ENCODE measurements at places on chromosomes 6 and 20.

DNA sequence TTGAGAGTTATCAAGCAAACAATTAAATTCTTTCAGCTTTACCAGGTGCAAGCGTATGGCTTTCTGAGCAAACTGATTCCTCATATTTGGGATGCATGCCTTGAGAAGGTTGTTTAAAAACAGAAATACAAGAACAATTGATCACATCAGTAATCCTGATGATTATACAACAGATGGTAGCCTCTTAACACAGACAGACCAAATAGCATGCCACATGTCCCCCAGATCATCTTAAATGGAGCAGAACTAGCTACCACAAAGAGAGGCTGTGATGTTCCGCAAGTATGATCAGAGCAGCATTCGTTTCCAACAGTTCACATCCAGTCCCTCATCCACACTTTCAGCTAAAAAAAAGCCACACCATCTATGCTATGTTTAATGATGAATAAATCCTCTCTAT, 246.2 kb upstream of the NRSN1 start:
- no peak for DNase-seq

DNA sequence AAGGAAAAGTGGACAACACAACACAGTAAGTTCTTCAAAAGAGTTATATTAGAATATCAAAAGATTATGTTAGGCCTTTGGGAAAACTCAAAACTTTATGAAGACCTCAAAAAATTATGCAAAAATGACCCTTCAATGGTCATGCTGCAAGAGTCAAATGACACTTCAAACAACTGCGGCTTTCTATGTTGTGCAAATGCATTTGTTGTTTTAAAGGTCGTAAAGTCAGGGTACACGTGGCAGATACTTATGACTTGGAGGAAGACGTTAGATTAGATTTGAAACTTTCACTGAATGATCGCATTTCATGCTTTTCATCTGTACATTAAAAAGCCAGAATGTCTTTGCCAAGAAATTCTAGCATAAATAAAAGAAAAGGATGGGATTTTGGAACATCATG, 31.4 kb downstream of the BCAS1 start:
- no peak for DNase-seq

GRCh38 chr6:113287396-113287795, 569.7 kb upstream of the MARCKS start:
- no peak for DNase-seq

DNA sequence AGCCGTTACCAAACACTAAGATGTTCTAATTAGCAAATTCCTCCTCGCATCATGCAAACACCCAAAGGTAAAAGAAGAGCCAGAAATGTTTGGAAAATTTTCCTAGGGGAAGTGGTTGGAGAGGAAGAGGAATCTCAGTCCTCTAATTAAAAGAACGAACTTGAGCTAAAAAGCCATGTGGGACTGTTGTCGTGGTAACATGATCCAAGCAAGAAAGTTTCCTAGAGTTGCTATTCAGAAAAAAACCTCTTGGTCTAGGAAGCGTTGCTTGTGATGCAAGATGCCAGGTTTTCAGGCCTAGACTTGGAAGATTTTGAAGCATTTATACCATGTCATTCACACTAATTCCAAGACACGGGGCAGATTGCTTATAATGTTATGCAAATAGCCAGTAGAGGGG, 106.8 kb upstream of the DOK5 start:
- DNase-seq, result no peak

DNA sequence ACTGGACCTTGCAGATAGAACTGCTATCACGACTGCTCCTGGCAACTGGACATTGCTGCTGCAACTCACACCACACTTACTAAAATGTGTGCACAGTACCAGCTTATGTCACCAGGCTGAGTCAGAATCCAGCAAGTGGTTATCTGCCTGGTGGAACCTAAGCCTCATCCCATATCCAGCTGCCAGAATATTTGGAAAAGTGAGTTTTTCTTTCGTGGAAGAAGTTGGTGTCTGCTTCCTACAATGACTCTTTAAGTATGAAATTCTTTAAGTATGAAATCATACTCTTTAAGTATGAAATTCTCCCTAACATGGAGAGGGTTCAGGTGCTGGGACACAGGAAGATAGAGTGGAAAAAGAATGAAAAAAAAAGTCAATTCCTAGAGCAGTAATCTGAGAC, 16.4 kb upstream of the POLR1H start:
- no peak for DNase-seq

DNA sequence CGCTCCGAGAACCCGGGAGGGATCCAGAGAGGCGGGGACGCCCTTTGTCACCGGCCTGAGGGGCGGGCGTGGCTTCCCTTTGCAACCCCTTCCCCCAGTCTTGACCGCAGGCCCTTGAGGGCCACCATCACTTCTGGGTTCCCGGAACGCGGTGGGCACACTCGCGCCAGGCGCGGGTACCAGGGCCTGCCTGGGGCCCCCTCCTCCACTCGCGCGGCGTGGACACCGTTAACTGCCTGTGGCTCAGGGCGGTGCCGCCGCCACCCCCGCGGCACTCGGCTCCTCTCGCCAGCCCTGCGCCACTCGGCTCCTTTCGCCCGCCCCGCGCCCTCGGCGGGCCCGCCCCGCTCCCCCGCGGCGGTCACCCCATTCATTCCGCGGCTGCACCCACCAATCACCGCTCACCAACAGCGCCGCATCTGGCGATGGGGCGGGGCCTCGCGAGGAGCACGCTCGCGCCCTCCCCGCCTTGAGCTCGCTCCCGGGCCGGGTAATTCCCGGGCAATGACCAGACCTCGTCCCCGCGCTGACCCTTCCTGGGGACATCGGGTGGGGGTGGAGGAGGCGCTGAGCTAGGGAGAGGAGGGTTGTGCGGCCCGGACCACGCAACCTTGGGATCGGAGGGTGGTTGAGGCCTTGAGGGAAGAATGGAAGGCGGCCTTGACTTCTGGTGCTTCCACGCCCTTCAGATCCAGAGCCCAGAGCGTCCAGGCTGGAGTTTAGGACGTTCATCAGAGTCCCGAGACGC, 10.5 kb upstream of the ELOVL5 start:
- DNase-seq, result peak; percentile 88

- DNase-seq, result no peak
These were observed 912 bp downstream of the SNRNP48 start for GRCh38 chr6:7590918-7591302.

DNA sequence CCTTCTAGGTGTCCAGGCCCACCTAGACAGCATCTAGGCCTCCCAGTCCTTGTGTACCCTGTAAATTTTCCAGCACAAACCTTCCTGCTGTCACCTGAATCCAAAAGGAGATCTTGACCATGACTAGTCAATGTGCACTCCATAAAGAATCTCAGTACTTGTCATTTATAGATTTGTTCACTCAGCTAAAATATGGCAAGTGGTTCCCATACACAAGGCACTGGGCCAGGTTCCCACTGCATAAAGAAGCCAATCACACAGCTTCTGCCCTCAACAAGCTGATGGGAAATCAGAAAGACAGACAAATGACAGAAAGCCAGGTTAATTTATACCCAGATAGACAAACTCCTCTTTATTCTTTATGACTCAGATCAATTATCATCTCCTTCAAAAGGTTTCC, 526.8 kb downstream of the CD83 start:
- no peak for DNase-seq

- no peak for DNase-seq
These were observed 94.0 kb upstream of the SPTLC3 start for GRCh38 chr20:12914804-12915203.

DNA sequence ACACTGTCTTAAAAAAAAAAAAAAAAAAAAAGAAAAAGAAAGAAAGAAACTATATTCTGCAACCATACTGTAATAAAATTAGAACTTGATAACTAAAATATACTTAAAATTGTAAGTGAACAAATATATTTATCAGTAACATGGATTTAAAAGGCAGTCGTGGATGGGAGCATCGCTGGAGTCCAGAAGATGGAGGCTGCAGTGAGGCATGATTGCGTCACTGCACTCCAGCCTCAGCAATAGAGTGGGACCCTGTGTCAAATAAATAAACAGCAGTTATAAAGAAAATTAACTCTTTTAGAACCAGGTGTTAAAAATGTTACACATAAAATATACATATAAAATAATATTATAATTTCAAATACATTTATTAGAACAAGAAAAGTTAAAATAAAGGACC, 8.7 kb downstream of the PSMB9 start:
- DNase-seq, result no peak

- no peak for DNase-seq
These were observed 198.7 kb downstream of the GMPR start for GRCh38 chr6:16437095-16437494.

GRCh38 chr20:52078289-52078688, 113.3 kb downstream of the ZFP64 start:
- DNase-seq, result no peak

DNA sequence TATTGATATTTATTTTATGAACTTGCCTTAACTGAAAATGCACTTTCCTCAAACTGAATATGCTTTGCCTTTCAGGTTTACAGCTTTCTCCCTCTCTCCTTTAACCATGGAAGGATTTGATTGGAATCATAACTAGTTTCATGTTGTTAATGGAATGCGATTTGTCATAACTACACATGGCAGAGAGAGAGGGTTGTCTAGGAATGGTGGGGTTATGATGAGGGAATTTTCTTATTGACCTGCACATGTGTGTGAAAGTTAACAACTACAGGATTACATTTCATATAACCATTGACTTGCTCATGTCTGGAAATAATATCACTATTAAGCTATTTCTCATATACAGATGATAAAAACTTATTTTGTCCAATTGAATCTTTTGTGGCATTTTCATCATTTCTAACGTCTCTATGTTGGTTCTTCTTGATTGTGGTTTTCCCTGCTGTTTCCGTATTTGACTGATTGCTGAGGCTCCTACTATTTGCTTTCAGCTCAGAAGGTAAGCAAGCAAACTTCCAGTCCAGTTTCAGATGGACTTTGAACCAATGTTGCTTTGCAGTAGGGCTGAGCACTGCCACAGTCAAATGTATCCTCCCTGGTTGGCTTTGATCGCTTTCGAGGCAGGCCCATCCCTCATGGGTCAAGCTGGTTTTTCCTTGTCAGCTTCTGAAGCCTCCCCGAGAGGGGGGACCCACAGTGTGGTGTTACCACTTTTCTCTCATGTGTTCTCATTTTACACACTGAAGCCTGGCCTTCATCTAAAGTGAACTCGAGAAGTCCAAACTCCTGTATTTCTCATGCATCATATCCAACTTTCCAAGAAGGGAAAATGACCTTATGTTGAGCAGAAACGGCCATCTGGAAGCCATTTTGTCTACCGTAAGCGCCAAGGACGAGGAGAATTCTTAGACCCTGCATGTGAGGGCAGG, 7.6 kb upstream of the CCN2 start:
- DNase-seq, result no peak

DNA sequence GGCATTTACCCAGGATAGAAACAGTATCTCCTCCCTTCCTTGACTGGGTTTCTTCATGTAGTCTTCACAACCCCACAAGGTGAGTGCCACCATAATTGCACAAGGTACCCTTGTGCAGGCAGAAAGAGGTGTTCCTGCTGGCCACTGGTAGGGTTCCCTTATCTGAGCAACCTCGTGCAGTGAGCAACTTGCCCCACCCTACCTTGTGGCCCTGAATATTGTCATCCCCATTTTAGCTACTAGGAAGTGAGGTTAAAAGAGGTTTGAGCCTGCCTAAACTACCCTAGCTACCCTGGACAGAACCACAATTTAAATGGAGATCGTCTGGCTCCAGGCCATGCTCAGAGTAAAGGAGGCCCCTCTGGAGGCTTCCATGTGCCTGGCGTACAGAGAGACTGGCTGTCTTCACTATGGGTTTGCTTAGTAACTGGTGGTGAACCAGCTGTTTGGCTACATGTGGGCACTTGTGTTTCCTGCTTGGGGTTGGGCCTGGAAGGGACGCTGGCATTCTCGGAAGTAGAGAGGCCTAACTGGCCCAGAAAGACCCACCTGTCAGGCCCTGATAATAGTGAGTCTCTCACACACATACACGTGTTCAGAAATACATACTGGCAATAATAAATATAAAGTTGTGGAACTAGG, 148.8 kb downstream of the LRFN2 start:
- DNase-seq, result no peak

DNA sequence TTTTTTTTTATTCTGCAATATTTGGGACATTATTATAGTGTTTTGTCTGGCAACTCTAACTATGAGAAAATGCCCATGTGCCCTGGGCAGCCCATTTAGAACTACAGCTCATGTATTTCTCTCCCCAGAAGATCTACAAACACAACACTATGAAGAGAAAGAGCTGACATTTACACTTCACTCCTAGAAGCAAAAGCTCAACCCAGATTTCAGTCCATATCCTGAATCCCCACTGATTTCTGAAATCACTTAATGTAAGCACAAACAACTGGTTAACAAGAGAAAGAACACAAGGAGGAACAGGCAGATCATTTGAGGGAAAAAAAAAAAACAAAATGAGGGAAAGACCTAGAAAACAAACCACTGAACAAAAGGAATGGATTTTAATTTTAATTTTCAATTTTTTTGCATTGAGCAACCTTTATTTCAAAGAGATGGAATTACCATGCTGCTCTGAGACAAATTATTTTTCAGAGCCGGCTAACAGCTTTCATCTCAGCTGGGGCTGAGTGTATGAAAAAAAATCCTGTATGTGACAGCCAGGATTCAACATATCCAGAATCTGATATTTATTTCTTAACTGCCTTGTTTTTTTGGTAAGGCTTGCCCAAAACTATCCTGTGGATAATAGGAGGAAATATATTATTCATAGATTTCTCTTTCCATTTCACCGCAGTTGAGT, 32.5 kb downstream of the KIAA0319 start:
- no peak for DNase-seq

- DNase-seq, result peak; percentile 32
These were observed 8.1 kb upstream of the PFDN4 start for GRCh38 chr20:54199721-54200176.

DNA sequence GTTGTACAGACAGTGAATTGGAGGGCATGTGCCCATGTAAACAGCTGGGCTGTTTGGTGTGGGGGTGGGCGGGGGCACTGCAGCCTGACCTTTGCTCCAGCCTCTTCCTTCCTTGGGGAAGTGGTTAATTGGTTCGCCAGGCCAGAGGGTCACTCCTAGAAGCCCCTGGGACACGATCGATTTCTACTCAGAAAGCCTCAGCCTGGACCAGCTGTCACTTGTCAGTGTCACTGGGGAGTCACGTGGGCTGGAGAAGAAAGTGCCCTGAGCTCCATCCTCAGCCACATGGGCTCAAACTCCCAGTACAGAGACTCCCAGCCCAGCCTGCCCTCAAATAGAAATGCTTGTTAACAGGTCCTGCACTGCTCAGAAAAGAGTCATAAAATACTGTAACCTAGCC, 423.8 kb upstream of the SULF2 start:
- DNase-seq, result no peak

GRCh38 chr6:1703091-1703855, 93.6 kb downstream of the FOXC1 start:
- no peak for DNase-seq

DNA sequence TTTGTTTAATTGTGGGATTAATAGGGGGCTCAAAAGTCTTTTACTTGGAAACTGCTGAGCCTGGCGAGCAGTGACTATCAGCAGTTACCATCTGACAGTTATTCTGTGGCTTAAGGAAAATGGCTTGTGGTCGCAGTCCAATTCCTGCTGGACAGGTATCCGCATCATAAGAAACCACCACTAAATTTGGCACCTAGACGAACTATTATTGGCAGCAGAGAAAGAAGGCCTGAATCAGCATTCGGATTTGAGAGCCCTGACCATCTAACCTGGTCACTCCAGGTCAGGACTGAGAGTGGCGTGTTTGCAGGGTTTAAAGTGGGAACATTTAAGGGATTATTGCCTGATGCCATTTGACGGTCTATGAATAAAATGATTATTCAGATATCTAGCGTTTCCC, 146.4 kb downstream of the RPS12 start:
- DNase-seq, result no peak

GRCh38 chr6:90460051-90460450, 126.8 kb downstream of the MAP3K7 start:
- no peak for DNase-seq
